ENCODE measurements at places on chromosomes 1 and 21.

GRCh38 chr1:214581785-214582184, 21.2 kb upstream of the CENPF start:
- no peak for DNase-seq

DNA sequence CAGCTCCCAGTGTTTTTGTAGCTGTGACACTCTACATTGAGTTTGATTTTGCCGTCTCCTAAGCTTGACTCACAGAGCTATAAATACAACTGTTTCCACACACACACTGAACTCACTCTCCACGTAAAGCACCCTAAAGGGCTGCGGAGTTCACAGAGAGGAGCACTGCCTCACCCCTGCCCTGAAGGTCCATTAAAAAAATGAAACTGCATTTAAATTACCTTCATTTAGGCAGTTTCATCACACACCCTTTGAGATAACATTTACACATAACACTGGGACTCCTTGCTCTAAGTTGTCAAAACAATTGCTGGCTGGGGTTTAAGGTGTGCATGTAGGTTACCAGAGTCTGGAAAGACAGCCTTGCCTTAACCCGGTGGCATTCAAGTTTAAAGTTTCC, 137.1 kb upstream of the MAGI3 start:
- no peak for DNase-seq

DNA sequence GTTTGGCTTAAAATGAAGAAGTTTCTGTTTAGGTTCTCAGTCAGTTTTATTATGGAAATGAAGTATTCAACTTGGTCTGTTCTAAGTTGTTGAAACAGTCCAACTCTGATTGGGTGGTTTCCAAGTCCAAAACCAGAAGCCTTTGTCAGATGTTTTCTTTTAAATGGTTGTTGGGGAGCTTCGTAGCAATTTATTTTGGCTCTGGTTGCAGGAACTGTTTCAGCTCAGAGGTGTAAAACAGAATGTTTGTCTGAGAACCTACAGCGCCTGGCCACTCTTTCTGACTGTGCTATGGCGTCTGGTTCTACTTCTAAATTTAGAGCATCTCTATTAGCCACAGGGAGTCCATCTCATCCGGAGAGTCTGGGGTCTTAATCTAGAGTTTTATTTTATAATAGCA, 582.6 kb upstream of the TMPRSS15 start:
- no peak for DNase-seq

DNA sequence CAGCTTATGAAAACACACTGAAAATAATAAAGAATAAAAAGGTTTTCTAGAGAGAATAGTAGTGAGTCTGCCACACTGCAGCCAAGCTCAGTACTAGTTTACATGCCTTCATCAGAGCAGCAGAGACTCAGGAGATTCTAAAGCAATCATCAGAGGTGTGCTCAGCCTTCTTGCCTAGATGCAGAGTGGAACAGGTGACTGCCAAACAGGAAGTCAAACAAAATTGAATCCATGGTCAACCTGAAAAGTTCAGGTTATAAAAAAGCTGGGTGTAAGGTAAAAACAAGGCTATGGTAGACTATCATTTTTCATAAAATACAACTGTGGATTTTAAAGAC, 165.3 kb upstream of the C1orf105 start:
- no peak for DNase-seq

GRCh38 chr1:185400052-185400451, 83.0 kb upstream of the IVNS1ABP start:
- no peak for DNase-seq

DNA sequence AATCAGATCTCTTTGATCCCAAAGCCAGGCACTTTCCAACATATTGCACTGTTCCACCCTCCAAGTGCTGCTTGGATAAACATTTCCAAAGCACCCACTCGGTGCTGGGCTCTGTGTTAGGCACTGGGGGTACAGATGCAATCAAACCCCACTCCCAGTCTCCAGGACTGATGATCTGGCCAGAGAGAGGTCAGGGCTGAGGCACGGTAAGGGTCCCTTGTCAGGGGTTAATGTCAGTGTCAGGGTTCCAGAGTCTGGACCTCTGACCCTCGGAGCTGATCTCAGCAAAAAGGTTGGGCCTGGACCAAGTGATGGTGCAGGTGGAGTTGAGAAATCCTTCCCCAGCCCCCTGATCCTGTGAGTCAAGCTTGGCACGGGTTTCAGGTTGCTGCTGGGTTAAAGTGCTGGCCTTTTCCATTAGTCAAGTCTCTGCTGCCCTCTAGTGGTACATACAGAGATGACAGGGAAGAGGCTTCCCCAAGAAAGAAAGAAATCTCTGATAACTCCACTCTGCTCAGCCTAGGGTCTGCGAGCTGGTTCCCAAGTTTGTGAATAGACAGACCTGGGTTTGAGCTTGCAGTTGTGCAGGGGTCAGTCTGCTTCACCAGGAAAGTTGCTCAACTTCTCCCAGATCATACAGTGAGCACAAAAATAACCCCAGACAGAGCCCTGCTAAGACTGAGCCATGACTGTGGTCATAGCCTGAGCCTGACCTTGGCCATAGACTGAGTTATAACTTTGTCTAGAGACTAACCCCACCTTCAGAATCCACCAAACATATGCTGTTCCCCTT, 74.6 kb downstream of the DMRTA2 start:
- DNase-seq: no peak

DNA sequence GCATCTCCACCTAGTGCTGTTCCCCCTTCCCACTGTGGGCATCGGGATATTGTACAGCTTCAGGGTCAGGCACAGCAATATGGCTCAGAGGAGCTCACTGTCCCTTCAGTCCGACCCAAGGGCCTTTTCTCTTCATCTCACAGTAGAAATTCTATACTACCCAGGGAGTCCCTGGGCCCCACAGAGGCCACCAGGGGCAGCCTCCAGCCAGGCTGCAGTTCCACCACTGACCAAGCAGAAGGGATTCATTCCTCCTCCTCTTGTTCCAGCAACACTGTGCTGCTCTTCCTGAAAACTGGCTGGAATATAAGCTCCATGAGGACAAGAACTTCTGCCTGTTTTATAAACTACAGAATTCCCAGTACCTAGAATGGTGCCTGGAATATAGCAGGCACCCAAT, 70.5 kb downstream of the CD34 start:
- DNase-seq: no peak

DNA sequence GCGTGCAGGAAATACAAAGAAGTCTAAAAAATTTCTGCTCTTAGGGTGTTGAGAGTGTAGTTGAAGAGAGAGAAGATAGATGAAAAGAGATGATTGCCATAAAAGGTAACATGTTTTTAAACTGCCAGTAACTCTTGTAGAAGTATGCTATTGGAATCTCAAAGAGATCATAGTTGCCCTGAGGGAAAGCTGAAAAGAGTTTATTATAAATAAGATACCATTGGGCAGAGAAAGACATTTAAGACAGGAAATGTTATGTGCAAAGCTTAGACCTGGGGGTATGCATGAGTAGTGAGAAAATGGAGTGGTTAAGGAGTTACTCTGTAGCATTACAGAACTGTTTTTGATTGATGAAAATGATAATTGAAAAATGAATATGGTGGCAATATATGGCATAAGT, 17.6 kb downstream of the GABPA start:
- no peak for DNase-seq

DNA sequence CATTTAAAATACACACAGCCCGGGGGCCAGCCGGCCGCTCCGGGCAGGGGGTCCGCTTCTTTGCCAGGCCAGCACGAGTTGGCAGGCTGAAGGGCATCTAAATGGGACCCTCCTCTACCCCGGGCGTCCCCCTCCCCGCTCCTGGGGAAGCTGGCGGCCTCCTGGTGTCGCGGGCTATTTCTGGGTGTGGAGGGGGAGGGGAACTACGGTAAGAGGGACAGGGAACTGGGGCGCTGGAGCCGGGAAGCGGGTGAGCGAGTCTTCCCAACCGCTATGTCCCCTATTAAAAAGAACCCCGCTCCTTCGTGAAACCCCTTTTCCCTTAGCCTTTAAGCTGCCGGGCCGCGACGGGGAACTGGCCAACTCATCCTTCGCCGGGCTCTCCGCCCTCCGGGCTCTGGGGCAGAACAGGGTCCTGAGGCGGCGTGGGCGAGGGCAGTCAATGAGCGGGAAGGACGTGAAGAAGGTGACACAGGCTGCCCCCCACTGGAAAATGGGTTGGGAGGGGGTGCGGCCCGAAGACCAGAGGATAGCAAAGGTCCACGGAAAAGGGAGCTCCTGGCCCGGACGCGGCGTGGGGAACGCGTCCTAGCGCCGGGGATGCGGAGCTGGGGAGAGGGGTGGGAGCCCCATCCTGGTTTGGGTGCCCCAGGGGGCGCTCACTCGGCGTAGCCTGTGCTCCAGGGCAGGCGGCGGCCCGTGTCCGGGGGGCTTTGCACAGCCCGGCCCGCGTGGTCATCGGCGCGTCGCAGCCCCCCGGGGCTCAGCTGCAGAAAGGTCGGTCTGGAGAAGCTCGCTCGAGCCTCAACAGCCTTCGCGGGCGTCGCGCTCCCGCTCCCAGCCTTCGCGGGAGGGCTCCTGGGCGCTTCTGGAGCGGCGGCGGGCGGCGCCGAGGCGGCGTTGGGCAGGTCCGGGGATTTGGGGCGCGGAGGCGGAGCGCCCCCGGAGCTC, 544 bp downstream of the PPM1J start:
- DNase-seq: no peak

DNA sequence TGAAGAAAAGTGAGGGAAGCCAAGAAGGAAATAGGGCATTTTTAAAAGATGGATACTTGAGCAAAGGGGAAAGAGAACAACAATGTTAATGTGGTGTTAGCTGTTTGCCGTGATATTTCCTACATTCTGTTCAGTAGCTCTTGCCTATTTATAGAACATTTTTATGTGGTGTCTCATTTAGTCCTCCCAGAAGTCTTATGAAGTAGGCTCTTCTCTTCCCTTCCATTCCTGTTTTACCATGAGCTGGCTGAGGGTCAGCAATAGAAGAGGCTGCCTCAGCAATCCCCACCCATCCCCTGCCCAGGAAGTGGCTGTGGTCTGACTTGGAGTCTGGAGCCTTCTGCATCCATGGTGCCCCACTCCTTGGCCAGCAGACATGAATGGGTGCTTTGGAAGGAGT, 60.1 kb downstream of the KIAA0040 start:
- no peak for DNase-seq

DNA sequence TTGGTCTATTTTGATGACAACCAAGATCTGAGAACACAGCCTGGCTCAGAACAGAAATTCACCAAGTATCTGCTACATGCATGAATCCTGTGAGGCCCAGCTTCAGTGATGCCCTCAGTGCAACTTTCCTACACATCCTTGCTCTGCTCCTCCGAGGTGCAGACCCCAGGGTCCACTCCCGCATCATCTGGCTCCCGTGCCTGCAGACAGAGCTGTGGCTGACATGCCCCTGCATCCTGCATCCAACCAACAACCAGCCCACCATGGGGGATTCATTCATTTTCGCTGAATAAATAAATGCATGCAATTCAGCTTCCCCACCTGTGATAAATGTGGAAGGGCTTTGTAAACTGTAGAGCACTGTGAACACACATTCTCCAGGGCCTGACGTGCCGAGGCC, 112.3 kb downstream of the GLIS1 start:
- no peak for DNase-seq

DNA sequence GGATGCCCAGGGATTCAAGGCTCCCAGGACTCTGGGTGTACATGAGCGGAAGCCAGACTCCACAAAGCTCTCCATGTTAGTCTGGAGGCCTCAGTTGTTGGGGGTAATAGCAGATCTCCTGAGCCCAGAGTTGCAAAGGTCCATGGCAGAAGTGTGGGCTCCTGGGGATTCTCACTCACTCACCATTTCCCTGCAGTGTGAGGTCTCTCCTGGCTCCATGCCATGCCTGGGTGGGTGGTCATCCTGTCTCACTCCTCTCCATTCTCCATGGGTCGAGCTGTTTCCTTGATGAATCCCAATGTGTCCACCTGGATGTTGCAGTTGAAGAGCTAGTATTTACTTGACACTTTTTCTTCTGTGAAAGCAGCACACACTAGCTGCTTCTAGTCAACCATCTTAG, 156.8 kb upstream of the LRRC7 start:
- no peak for DNase-seq

DNA sequence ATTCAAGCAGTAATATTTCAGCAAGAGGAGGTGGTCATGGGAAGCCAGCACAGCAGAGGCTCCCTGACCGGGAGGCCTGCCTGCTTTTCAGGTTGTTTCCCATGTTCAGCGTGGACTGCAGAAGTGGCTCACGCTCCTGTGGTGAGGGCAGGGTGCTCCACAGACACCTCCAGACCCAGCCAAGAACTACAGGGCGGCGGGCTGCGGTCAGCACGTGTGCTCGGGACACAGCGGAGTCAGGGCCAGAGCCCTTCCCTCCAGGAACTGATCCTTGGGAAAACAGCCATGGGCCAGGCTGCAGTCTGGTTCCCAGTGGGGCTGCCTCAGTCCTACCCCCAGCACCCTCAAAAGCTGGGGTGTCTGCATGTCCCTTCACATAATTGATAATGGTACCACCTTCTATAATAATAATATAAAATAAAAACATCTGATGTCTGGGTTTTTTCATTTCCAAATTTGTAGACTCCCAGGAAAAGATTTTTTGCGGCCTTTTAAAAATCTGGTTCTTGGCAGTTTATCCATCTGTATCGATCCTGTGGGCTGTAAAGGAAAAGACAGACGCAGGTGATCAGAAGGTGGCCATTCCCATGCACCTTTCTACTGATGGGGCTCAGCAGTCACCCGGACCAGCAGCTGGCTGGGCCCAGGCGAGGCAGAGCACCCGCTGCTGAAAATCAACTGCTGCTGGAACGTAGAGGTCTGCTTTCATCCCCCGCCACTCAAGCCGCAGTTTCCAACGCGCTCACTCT, 10.7 kb downstream of the THAP3 start:
- DNase-seq: no peak

DNA sequence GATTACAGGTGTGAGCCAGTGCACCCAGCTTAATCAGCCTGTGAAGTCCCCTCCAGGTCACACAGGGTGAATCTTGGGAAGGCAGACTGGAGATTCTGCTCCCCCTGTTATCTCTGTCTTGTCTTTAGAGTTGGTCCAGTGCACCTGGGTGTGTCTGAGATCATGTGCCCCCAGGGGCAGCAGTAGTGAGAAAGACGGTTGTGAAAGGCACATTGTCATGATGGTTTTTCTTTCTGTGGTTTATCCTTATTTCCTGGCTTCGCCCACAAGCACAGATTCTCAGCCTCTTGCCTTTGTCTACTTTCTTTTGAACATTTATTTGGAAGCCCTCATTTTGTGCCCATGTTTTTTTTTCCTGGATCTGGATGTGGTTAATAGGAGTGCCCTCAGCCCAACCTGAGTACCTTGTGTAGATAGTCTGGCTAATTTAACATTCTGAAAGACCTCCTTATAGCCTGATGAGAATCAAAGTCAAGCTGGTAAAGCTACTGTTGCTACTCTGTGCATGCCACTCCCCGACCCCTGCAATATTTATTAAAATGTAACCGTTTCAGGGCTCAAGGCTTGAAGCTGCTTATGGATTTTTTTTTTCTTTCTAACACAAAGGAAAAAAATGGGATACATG, 23.7 kb downstream of the UCK2 start:
- no peak for DNase-seq

DNA sequence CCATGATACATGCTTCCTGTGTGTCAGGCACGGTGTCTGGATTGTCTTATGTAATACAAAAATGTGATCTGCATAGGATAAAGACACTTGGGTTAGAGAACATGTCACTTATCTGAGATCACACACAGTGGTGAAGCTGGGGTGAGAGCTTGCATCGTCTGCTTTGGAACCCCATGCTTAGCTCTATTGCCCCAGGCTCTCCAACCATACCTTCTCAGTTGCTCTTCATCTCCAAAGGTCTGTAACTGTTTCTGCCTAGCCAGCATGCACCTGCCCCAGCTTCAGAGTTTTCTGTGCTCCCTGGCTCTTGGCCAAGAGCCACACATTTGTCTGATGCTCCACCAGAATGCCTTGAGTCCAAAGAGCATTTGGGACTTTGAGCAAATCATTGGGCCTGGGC, 93.9 kb upstream of the COG2 start:
- no peak for DNase-seq
